DMS79 (cell line): ENCODE measurements at places on chromosomes 12 and 14.

DNA sequence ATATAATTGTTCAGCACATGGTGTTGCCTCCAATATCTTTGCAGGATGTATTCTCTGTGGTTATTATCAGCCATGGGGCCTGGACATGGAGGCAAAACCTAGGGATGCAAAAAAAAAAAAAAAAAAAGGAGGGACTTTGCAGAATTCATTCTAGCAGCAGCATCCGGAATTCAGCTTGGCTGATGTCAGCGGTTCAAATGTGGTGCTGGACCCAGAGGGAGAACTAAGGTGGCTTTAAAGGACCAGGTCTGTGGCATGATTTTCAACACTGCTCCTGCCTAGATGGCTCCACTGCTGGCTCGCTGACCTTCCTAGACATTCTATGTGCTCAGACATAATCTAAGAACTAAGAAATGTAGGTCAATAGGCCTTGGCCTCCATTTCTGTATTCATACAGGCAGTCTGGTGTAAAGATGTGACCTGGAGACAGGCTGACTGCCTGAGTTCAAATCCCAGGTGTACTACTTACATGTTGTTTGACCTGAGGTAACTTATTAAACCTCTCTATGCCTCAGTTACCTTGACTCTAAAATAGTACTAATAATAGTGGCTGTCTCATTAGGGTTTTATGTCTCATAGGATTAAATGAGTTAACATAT lies 108.6 kb downstream of the PPM1A start:
- DNase-seq: no peak

- DNase-seq: no peak
Measured at GRCh38 chr12:117907108-117907689, 61.6 kb downstream of the KSR2 start.

GRCh38 chr12:27868139-27868538 lies 88.1 kb upstream of the MANSC4 start:
- DNase-seq: no peak

DNA sequence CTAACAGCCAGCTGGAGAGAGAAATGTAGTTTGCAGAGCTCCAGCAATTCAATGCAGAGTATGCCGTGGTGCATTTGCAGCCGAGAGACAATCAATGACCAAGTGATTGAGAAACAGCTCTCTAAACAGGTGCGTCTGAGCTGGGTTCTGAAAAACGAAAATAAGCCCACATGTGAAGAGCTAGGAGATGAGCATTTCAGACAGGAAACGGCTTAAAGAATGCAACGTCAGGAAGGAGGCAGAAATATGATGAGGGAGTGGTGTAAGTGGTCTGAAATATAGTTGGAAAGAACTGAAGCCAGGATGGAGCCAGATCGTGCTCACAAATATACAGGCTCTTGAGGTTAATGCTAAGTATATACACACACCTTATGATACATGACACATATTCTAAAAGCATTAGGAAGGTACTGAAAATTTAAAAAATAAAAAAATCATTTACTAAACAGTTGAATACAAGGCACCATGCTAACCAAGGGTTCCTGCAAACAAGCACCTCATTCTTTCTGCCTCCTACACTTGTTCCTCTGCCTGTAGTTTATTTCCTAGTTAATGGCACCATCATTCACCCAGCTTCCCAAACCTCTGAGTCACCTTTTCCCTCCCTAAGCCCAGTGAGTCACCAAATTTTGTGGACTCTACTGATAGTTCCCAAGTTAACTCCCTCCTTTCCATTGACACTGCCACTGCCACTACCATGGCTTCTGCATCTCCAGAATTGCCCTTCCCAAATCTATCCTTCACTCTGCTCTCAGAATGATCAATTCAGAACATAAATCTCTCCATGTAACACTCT lies 2.3 kb upstream of the GARIN2 start:
- DNase-seq: no peak

DNA sequence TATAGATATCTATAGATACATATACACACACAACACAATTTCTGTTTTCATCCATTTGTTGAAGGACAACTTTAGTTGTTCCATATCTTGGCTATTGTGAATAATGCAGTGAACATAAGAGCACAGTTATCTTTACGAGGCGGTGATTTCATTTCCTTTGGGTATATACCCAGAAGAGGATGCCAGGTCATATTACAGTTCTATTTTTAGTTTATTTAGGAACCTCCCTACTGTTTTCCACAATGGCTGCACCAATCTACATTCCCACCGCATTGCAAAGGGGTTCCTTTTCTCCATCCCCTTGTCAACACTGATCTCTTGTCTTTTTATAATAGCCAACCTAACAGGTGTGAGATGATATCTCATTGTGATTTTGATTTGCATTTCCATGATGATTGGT lies 143.4 kb upstream of the ARHGAP5 start:
- no peak for DNase-seq

- DNase-seq: no peak
Measured at GRCh38 chr14:48111151-48111550, 435.7 kb upstream of the MDGA2 start.

DNA sequence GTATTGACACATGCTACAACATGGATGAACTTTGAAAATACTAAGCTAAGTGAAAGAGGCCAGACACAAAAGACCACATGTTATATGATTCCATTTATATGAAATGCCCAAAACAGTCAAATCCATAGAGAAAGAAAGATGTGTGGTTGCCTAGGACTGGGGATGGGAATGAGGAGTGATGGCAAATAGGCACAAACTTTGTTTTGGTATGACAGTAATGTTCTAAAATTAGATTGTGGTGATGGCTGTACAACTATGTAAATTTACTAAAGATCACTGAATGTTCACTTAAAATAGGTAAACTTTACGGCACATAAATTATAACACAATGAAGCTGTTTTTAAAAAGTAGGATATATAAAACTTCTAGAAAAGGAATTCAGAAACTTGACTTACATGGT lies 41.7 kb downstream of the PPP1R13B start:
- no peak for DNase-seq

DNA sequence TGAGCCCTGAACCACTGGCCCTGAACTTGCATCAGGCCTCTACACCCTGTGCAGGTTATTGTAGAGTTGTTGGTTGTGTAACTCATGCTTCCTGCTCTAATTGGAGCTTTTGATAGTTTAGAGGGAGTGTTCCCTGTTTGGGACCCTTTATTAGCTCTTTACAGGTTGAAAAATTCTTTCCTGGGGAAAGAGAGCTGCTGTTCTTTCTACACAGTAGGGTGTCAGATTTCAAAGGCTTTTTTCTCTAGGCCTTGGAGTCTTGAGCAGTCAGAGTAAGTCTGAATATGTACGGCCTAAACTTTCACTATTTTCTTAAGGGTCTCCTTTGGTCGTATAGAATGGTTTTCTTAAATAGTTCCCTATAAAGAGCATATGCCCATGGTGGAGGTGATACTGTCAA lies 60.8 kb upstream of the NEDD1 start:
- DNase-seq: no peak

DNA sequence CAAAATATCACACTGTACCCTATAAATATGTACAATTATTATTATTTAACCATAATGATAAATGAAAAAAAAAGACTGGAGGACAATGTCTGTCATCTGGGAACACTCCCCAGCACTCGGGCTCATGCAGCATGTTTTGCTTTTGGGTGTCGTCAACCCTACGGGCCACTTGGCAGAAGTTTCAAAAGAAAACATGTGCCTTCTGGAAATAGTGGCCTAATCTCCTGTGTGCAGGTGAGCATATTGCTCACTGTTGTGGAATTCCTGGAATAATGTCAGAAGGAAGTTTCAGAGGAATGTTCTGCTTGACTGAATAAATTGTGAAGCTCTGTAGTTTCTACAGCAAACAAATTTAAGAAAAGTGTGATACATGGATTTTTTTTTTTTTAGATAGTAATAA lies 298.3 kb downstream of the SSPN start:
- DNase-seq: no peak

DNA sequence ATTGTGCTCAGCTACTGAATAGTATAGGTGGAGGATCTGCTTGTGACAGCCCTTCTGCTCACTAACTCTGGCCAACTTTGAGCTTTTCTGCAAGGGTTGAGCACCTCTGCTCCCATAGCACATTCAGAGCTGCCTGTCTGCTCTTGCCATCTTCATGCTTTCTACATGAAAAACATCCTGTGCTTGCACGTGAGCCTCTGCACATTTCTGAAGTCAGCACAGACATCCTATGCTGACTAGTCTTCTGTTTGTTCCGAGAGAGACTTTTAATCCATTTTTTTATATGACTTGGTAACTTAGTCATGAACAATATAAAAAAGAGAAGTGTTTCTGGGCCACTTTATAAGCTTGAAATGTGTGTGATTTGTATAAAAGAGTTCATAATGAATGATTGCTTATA lies 969.3 kb downstream of the TMTC2 start:
- no peak for DNase-seq

- DNase-seq: no peak
Measured at GRCh38 chr14:69263771-69264170, 3.8 kb downstream of the GALNT16 start.

DNA sequence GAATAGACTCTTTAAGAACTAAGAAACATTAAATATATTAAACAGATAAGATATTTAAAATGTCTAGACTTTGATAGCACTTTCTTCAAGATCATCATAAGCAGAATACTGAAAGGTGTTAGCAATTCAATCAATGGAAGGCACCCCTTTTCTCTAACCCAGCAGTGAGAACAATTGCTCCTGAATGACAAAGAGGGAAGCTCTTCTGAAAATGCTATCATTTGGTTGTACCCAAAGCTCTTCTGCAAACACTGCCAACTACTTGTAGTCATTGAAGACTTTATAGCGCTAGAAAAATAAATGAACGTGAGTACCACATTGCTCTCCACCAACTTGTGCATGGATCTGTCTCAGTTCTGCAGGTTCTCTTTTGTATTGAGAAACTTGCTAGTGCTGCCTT lies 62.2 kb upstream of the LMO3 start:
- DNase-seq: no peak

DNA sequence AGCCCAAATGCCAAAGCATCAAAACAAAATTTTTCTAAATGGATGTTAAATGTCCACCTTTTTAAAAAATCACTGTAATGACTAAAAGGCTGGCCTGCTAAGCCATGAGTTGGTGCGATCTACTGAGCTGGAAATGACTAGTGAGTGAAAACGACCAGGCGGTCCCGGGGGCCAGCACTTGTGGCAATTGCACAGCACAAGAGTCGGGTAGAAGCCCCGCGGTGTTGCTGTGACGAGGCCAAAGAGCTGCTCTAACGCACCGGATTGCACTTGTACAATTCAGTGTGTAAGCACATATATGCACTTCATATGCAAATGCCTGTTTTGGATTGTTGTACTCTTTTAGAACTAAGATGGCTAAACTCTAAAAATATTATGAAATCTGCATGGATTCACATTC lies 64.1 kb upstream of the DYNC1H1 start:
- no peak for DNase-seq

DNA sequence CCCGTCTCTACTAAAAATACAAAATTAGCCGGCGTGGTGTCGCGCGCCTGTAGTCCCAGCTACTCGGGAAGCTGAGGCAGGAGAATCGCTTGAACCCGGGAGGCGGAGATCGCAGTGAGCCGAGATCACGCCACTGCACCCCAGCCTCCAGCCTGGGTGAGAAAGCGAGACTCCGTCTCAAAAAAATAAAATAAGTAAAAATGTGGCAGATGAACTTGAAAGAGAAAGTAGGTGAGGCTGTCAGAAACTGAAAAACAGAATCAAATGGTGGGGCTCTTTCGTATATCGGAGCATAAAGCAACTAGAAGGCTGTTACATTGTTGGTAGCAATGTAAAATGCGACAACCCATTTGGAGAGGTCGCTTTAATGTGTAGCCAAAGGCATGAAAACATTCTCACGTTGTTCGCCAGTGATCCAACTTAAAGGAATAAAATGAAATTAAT lies 767 bp upstream of the CCNT1 start:
- DNase-seq: no peak

- DNase-seq: no peak
Measured at GRCh38 chr12:57730336-57731067, 8.0 kb downstream of the AGAP2 start.

- DNase-seq: no peak
Measured at GRCh38 chr14:102777711-102778337, 575 bp downstream of the TRAF3 start.

- DNase-seq: no peak
Measured at GRCh38 chr14:22843123-22843925, 6.9 kb downstream of the MMP14 start.

- DNase-seq: no peak
Measured at GRCh38 chr12:64385019-64385418, 5.5 kb downstream of the C12orf56 start.

- DNase-seq: no peak
Measured at GRCh38 chr14:54533100-54533499, 23.4 kb downstream of the CGRRF1 start.

DNA sequence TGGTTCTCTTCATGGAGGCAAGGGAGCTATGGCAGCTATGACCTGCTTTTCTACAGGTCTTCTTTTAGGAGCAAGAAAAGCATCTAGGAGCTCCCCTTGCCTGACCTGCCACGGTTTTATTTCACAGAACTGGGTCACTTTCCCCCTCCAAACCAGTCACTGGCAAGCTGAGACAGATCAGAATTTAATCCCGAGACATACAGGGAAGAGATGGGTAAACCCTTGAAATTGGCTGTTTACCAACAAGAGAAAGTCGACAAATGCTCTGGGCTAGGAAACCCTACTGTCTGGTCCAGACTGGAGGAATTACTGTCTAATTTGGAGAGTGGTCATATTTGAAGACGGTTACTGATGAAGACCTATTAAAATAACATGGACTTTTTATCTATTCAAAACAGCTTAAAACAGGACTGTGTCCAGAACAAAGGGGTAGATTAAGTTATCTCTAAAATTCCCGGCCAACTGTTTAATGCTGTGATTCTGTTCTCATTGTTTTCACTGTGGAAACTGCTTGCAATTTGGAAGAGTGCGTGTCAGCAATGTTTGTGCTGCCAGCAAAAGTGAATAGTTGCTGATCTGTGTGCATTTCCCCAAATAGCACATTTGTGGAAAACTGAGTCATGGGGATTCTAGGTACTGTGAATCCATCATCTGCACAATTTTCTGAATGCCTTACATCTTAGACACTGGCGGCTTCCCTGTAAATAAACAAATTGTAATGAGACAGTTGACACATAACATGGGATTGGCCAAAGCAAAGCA lies 73.4 kb upstream of the EEA1 start:
- no peak for DNase-seq

DNA sequence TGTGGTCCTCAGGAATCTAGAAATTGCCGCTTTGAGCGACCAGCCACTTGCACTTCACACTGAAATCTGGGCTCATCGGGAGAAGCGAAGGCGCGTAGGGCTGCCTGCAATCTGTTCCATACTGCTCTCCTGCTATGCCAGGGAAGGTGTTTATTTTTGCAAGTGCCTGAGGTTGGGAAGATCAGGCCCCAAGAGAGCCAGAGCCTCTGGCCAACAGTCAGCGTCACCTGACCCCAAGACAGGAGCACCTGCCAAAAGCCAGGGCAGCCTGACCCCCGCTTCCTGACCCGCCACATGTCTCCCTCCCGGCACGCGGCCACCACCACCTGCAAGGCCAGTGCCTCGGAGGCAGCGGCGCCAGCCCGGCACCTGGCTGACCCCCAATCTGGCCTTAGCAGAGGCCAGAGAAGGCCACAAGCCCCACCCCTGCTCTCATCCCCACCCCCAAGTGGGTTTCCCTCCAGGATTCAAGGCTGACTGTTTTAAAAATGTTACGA lies 94.4 kb downstream of the CHGA start:
- DNase-seq: no peak
